ENCODE measurements at places on chromosomes 5 and 9.

- no peak for DNase-seq
Measured at GRCh38 chr5:171920765-171921391, 85.6 kb downstream of the FBXW11 start.

- no peak for DNase-seq
Measured at GRCh38 chr5:122401976-122402725, 90.1 kb downstream of the SNCAIP start.

DNA sequence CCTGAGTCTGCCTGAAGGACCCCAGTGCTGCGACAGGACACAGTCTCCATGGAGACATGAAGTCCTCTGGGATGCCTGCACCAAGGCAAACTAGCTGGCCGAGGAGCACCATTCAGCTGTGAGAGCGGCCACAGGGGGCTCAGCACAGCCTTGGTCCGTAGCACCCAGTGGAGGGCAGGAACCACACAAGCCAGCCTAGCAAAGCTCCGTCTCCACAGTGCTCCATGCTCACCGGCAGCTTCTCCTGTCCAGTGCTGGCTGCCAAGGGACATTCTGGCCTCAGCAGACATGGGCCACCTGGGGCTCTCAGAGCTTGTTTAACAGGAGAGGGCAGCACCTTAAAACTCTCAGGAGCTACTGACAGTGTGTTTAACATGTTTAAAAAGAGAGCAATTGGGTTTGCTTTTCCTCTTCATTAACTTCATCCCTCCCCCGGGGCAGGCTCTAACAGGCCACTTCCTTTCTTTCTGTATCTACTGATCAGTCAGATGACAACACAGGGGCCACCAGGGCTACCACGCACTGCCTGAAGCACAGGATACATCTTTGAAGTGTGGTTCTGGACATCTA lies 57.0 kb downstream of the SECISBP2 start:
- DNase-seq = no peak

DNA sequence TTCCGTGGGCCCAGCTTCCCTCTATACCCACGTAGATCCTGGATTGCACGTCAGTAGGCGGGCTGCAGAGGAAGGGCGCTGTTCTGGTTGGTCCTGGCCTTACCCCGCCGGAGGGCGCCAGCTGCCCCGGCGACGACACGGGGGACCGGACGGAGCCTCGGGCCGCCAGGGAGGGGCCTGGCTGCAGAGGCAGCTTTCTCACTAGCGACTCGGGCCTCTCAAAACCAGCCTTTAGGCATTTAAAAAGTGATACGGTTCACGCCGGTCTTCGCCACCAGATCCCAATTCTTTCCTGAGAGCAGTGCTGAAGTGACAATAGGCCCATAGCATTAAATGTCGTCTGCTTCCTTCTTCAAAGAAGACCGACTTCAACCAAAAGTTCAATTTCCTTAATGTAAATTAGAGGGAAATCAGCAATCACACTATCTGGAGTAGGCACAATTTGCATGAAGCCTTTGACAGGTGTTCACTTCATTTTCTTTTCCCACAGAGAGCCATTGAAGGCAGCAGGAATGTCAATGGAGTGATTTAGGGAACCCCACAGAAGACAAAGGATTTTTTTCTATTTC lies 17.6 kb upstream of the UBE2D2 start:
- DNase-seq = no peak

DNA sequence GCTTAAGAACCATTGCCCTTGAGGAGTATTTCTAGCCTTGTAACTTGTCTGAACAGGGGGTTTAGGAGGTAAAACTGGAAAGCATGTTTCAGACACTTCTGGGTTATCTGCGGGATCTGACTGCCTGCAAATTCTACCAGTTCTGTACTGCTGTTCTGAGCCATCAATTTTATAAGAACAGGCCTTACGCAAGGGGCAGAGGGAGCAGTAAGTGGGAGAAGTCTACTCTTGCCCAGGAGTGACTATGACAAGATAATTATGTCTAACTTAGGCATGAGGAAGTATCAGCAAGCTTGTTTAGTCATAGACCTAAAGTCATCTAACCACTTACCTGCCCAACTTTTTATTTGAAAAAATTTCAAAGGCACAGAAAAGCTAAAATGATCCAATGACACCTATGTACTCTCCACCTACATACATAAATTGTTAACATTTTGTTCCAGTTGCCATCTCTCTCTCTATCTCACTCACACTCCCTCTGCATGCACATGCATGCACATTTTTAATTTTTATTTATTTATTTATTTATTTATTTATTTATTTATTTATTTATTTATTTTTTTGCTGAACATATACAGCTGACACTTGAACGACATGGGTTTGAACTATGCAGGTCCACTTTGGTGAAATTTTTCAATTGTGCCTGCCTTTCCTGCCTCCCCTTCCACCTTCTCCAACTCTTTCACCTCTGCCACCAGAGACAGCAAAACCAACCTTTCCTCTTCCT lies 18.4 kb upstream of the DEPDC1B start:
- DNase-seq = no peak

DNA sequence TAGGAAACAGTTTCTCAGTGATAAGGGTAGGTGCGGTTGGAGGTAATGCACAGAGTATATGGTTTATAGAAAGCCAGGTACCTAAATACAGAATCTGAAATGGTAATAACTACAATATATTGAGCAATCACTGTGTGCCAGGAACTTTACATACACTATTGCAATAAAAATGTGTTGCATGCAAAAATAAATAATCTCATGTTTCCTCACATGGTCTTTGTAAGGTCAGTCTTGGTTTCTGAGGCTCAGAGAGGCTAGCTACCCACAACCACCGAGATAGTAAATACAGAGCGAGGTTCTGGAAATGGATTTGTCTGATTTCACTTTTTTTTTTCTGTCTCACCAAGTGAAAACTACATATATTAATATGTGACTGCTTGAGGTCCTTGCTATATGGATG lies 128.9 kb downstream of the CAMK4 start:
- no peak for DNase-seq

- DNase-seq = no peak
Measured at GRCh38 chr9:123834889-123835562, 94.9 kb downstream of the DENND1A start.

GRCh38 chr5:24855485-24855884 lies 210.7 kb upstream of the CDH10 start:
- DNase-seq = no peak

All from stimulated activated CD8-positive, alpha-beta memory T cell treated with anti-CD3 and anti-CD28 coated beads, Interleukin-15, amount 100 ng/mL, for 24 hours (primary cell).